NCI-H2107 (cell line): ENCODE measurements at places on chromosomes 1 and 21.
A peak's percentile ranks its signal among the peaks of the same experiment; 100 is the strongest.

GRCh38 chr1:15402809-15403450 is 6.8 kb upstream of the EFHD2 start:
- no peak for DNase-seq

DNA sequence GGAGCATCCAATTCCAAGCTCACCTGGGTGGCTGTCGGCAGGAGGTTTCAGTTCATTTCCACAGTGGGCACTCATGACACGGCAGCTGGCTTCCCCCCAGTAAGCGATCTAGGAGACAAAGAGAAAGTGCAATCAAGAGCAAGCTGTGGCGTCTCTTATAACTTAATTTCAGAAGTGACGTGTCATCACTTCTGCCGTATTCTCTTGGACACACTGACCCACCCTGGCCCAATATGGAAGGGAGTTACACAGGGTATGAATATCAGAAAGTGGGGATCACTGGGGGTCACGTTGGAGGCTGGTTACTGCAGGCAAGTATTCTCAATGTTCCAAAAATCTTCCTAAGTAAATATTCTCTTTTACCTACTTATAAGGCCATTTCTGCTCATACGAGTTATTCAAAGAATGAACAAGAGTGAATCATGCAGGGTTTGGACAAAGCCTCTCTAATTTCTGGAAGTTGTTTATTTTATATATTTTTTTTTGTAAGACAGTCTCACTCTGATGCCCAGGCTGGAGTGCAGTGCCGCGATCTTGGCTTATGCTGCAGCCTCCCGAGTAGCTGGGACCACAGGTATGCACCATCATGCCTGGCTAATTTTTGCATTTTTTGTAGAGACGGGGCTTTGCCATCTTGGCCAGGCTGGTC is 46.5 kb upstream of the GREM2 start:
- no peak for DNase-seq

- DNase-seq = no peak
Observed at GRCh38 chr1:150528196-150528595, 12.6 kb downstream of the FALEC start.

DNA sequence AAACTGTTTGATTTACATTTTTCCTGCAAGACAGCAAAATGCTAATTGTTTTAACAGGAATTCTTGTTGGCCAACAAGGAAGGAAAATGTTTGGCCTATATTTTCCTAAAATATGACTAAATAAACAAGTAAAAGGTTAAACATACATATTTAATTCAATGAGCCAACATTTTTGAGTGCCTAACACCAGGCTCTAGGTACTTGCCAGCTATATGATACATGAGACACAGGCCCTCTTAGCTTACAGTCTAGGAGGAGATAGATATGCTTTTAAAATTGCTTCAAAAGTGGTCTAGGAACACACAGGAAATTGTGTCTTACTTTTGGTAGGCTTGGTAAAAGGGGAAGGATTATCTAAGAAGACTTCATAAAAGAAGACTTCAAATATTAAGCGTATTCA is 50.9 kb downstream of the PIGK start:
- no peak for DNase-seq

- DNase-seq = no peak
Observed at GRCh38 chr1:76857973-76858372, 9.3 kb upstream of the ST6GALNAC5 start.

GRCh38 chr1:77413541-77414335 is 131.9 kb downstream of the AK5 start:
- no peak for DNase-seq

DNA sequence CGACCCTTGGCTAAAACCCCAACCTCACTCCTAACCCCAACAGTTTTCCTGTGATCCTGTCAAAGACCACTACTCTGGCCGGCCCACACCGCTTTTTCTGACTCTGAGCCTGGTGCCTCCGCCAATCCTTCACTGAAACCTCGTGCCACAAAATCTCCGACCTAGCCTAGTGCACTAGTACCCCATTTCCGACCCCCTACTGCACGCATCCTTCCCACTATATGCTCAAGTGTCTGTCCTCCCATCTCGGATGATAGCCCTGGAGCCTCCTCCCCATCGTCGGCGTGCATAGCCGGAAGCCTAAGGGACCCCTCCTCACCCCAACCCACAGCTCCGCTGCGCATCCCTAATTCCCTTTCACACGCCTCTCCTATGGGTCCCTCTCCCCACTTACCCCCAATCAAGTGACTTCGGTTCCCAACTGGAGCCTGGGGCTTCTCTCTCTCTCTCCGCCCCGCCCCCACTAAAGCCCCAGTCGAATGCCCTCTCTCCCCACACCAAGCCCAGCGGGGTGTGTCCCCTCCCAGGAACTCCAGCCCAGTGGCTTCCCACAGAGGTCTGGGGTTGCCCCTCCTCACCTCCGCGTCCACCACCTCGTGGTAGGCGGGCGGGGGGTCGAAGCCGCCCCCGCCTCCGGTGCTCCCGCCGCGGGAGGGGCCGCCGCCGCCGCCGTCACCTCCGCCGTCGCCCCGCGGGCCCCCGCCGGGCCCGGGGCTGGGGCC is 791 bp downstream of the USP24 start:
- DNase-seq = no peak

DNA sequence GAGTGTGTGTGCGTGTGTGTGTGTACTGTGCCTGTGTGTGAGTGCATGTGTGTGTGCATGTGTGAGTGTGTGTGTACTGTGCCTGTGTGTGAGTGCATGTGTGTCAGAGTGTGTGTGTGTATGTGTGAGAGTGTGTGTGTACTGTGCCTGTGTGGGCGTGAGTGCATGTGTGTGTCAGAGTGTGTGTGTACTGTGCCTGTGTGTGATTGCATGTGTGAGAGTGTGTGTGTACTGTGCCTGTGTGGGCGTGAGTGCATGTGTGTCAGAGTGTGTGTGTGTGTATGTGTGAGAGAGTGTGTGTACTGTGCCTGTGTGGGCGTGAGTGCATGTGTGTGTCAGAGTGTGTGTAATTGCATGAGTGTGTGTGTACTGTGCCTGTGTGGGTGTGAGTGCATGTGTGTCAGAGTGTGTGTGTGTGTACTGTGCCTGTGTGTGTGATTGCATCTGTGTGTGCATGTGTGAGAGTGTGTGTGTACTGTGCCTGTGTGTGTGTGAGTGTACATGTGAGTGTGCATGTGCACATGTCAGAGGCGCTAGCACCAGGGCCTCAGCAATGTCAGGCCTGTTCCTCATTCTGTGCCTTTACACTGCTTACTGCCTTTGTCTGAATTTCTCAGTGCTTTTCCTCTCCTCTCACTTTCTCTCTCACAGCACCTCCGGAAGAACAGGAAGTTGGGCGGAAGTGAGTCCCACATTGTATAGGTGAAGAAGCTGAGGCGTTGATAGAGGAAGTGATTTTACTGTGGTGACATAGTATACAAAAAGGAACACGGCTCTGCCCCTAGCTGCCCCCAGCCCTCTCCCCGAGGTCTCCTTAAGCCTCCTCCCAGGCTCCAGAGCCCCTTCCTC is 4.9 kb downstream of the SLC5A9 start:
- no peak for DNase-seq

GRCh38 chr1:81254560-81254959 is 546.2 kb upstream of the ADGRL2 start:
- DNase-seq = no peak

DNA sequence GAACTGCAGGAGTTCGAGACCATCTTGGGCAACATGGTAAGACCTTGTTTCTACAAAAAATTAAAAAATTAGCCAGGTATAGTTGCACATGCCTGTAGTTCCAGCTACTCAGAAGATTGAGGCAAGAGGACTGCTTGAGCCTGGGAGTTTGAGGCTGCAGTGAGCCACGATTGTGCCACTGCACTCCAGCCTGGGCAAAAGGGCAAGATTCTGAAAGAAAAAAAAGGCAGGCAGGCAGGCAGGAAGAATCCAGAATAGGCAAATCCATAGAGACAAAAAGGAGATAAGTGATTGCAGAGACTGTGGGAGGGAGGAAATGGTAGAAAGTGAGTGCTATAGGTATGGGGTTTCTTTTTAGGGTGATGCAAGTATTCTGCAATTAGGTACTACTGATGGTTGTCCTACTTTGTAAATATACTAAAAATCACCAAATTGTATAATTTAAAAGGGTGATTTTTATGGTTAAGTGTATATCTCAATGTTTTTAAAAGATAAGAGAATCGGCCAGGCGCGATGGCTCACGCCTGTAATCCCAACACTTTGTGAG is 29.4 kb downstream of the ZZZ3 start:
- DNase-seq = no peak

DNA sequence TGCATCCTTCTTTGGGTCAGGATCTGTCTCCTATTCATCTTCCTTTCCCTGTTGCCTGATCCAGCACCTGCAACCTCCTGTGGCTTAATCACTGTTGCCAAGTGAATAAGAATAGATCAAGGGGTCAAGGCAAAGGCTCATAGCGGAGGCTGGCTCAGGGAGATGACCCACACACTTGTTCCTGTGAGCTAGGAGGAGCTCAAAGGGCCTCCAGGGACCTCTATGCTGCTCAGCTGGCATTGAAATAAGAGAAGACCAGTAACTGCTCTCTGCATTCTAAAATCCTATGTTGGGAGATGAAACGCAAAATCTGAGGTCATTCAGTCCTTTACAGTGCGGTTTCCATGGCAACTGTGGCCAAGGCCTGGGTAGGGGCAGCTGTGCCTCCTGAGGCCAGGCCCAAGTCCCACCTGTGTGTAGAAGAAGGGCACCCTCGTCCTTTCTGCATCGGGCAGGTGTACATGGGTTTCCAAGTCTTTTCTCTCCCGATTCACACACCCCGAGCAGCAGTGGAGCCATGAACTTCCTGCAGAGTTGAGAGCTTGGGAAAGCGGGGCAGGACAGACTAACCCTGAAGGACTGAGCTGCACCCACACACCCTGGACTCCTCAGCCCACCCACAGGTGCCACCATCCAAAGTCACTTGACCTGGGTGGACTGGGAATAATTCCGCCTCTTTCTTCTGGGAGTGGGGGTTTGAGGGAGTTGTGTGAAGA is 27.8 kb upstream of the STUM start:
- peak; percentile 25 for DNase-seq

DNA sequence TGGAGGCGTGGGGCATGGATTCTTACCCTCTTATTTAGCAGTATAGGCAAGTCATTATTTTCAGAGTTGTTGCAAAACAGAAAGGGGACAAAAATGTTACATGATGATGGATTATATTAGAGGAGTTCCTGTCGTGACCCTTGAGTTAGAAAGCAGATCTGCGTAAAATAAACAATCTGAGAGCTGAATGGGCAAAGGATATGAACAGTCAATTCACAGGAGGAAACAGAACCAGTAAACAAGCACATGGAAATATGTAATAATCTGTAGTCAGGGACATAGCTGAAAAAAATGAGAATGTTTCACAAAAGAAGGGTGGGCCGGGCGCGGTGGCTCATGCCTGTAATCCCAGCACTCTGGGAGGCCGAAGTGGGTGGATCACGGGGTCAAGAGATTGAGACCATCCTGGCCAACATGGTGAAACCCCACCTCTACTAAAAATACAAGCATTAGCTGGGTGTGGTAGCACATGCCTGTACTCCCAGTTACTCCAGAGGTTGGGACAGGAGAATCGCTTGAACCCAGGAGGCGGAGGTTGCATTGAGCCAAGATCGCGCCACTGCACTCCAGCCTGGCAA is 20.9 kb downstream of the RCAN1 start:
- no peak for DNase-seq

DNA sequence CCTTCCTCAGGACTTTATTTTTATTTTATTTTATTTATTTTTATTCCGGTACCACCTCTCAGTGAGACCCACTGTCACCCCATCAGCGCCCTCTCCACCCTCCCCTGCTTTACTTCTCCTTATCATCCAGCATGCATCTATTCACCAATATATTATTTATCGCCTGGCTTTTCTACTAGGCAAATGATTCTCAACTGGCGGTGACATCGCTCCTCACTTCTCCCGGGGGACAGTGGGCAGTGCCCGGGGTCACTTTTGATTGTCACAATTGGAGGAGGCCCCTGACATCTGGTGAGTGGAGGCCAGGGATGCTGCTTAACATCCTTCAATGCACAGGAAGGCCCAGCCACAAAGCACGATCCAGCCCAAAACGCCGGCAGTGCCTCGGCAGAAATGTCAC is 138.7 kb downstream of the ETS2 start:
- no peak for DNase-seq

DNA sequence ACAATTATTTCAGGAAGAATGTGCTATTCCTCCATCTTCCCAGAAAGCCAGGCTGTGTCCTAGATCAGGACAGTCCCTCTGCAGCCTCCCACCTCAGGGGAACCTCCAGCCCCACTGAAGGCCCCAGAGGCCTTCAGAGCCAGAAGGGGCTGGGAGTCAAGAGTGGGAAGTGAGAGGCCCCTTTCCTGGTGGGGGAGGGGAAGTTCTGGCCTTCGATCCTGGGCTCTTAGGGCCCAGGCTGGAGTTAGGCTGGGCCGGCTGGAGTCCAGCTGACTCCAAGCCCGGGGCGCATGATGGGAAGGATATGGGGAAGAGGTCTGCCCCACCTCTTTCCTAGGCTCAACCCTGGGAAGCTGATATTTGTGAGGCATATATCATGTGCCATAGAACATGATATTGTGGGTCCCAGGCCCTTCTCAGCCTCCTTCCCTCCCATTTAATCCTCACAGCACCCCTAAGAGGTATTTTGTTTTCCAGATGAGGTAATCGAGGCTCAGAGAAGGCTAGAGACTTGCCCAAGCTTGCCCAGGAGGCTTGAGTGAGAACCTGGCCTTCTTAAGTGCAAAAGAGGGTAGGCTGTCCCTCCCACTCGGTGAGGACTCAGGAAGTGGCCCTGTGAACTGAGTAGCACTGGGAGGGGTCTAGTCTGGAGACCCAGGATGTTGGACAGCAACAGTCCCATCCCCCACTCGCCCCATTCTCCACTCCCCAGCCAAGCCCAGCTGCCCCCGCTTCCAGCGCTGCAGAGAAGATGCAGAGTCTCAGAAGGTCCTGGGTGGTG is 18.6 kb upstream of the HSPG2 start:
- no peak for DNase-seq

DNA sequence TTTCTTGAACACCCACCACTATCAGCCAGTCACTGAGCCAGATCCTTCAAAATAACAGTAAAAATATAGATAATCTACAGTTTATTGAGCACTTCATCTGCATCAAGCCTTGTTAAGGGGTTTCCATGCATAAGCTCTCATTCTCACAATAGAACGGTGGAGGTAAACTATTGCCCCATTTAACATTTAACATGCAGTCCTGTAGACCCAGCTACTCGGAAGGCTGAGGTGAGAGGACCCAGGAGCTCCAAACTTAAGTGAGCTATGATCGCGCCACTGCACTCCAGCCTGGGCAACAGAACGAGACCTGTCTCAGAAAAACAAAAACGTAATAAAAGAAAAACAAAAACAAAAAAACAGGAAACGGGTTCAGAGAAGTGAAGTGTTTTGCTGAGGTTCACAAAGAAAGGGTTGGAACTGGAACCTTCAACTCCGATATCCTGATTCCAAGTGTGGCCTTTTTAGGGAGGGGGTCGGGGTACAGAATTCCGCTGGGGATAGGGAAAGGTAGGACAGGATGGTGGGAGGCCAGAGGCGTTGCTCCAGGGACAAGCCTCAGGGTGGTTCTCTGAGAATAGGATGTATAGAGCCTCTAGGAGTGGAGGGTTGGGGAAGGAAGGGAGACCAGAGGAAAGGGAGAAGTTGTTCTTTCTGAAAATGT is 11.6 kb upstream of the SESN2 start:
- DNase-seq = no peak

DNA sequence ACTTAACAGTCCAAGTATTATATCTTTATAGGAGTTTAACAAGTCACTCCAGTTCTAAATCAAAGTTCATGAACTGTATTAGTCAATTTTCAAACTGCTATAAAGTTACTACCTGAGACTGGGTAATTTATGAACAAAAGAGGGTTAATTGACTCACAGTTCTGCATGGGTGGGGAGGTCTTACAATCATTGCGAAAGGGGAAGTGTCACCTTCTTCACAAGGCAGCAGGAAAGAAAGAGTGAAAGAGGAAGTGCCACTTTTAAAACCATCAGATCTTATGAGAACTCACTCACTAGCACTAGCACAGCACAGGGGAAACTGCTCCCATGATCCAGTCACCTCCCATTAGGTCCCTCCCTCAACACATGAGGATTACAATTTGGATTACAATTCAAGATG is 70.0 kb downstream of the CLCA4 start:
- no peak for DNase-seq
